ENCODE measurements at places on chromosomes 1 and 21.
A peak's percentile ranks its signal among the peaks of the same experiment; 100 is the strongest.

DNA sequence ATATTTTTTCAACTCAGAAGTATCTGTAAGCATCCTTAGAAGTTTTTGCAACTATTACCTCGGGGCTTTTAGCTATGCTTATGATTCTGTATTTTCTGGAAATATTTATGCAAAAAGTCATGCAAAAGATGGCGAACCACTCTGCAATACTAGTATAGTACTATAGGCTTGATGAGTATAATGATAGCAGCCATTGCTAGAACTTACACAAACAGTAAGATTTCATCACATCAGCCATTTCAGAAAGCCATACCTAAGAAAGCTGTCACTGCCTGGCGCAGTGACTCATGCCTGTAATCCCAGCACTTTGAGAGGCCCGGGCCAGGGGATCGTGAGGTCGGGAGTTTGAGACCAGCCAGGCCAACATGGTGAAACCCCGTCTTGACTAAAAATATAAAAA, 227.1 kb downstream of the LRRC7 start:
- no peak for DNase-seq

- no peak for DNase-seq
These were observed 8.4 kb downstream of the RPS6KA1 start for GRCh38 chr1:26537951-26538352.

DNA sequence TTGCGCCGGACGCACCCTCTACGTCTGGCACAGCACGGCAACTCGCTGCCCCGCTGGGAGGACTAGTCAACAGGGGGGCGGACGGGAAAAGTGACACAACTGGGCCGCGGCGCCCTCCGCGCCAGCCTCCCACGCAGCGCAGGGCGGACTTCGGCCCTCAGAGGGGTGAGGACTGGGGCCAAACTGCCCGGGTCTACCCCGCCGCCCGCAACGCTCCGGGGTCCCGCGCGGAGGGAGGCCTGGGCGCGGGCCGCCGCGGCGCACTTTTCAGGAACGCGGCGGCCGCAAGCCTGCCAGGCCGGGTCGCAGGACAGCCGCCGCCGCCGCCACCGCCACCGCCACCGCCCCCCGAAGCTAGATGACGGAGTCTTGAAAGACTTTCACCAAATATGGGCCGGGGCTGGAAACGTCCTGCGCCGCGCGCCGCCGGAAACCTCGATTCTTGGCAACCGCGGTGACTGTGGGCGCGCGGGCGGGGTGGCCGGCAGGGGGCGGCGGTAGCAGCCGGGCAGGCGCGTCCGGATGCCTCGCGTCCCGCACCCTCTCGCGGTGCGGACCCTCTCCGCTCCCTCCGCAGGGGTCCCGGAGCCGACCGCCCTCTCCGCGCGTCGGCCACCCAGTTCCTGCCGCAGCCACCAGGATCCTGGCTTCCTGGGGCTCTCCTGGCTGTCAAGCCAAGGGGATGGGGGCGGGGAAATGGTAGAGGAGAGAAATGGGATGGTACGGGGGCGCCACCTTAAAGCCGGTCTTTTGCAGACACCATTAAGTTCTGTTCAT, 3.7 kb upstream of the CCN1 start:
- DNase-seq: peak; percentile 91

DNA sequence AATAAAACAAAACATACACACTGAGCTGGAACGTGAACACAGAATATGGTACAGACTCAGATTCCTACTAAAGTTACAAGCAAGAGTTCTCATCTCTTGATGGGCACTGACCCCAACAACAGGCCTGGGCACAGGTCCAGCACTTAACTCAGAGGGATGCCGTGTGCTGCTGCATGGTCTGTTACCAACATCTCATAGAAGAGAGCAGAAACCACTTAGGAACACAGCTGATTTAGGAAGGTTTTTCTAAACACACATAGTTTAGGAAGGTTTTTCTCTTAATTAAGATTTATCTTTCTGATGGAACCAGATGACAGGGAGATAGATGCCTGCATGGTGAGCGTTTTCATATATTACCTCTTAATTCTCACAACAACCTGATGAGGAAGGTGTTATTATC, 1.5 kb downstream of the GCLM start:
- DNase-seq: peak; percentile 51

GRCh38 chr1:172940174-172940855, 110.4 kb downstream of the TNFSF18 start:
- DNase-seq: peak; percentile 93

DNA sequence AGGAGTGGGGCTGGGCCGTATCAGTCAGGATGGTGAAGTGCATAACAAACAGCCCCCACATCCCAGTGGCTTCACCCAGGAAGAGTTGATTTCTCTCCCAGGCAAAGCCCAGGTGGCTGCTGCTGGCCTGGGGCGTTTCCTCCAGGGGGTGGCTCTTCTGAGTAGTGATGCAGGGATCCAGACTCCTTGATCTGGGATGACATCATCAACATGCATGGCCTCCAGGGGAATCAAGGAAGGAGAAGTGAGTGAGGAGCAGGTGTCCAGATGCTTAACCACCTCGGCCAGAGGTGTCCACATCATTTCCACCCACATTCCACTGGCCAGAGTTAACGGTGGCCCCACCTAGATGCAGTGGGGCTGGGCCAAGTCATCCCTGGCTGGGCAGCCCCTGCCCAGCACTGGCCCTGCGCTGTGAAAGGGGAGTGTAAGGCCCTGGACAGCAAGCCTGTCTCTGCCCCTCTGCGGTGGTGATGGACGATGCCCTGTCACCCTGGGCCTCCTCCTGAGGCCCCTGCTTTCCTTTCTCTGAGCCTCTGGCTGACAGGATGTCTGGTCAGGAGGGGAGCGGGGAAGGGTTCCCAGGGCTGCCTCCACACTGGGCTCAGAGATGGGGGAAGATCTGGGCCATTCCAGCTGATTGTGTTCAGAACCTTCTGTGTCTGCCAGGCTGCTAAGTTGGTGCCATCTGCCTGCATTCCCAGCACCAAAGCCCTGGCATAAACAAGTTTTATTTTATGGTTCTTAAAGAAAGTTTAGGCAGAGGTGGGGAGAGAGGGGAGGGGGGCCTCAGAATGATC, 598.2 kb downstream of the MATN1 start:
- no peak for DNase-seq

DNA sequence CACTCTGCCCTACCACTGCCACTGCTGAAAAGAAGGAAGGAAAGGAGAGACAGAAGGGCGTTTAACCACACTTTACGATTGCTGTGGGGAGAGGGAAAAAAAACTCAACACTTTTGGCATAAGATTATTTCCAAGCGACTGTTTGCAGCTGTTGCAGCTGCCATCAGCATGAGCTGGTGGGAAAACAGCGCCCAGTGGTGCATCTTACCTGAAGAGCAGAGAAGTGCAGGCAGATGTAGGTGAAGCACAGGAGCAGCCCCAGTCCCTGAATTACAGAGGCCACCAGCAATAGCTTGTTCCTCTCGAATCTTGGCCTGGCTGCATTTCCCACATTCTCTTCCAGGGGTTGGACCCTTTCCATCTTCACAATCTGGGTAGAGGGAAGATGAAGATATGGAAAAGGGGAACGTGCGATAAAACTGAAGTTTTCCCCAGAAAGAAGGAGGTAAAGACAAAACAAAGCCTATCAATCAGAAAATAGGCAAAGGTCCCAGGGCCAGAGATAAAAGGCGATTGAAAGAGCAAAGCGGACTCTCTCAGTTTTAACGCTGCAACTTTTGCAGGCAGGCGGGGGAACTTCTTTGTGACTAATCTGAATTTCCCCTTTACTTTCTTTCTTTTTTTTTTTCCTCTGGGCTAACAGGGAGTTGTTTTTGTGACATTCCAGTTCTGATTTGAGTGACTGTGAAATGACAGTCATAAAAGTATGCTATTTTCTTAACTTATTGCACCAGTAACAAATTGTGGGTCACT, at the start of gene TNFSF4:
TNFSF4 (minus strand) TSS at position 516 of the 753 bp plus-strand sequence; CDS start at position 361, 155 bp downstream.
- no peak for DNase-seq

DNA sequence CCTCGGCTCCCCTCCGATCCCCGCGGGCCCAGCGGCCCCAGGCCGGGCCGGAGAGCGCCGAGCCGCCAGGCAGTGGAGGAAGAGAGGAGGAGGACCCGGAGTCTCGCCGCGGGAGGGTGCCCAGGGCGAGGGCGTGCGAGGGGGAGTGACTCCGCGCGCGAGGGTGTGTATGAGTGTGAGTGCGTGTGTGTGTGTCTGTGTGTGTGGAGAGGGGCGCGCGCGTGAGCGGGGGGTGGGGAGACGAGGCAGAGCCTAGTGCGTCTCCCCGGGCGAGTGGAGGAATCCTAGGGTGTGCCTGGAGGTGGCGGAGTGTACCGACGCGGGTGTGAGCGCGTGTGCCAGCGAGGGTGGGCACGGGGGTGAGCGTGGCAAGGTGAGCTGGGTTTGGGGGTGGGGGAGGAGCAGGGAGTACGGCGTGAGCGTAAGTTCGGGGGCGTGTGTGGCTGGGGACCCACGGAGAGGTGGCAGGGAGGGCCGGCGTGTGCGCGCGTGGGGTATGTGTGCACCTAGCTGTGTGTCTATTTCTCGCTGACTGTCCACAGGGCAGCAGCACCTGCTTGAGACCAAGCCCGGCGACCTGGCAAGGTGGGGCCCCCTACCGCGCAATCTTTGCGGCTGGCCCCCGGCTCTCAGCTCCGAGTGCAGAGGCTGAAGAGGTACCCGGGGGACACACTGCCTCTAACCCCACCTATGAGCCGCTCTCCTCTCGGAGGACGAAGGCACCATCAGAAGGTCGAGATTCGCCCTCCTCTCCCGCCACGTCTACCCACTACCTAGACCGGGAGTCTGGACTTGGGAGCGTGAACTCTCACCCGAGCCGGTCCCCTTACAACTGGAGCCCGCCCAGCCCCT, 784 bp upstream of the KCND3 start:
- no peak for DNase-seq

- no peak for DNase-seq
These were observed 54.2 kb upstream of the SLC44A3 start for GRCh38 chr1:94765958-94766357.

DNA sequence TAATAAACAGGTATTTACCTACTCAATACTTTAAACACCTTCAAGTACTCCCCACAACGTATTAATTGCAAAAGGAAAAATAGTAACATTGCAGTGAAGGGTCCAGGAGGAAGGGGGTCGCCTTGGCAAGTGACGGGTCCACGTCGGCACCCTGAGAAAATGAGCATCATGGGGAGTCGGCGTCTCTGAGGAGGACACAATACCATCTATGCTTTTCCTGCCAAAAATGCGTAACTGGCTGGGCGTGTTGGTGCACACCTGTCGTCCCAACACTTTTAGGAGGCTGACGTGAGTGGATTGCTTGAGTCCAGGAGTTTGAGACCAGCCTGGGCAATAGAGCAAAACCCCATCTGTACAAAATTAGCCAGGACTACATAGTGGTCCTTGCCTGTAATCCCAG, 7.3 kb downstream of the FTCD start:
- DNase-seq: no peak

DNA sequence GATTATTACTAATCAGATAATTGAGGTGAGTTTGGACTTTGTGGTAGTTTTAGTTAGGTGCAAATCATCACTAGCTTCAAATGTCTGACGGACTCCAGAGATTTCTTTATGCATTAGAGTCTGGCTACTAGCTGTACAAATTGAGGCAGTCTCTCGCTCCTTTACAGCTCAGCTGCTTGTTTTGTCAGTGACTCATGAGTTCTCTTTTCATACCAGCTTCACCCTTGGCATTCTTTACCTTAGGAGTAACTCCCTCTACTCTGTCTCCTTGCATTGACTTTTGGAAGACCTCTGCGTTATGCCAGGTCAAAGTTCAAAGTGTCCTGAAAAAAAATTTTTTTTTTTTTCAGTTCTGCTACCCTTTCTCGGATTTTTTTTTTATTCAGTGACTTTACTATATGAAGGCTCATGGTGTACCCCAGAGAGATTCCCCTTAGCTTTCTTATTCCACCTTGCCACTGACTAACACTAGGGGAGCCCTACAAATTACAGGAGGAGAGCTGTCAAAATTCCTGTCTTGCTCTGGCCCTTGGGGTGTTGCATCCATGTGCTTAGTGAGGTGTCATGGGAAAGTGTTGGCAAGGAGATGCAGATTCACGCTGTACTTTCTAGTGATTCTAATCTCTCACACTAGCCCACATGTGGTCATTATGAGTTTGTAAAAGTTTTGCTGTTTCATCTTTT, 576.6 kb downstream of the ADGRL2 start:
- peak; percentile 14 for DNase-seq

- DNase-seq: no peak
These were observed 3.4 kb downstream of the DIRAS3 start for GRCh38 chr1:68046885-68047658.

- no peak for DNase-seq
These were observed 28.8 kb downstream of the CFAP74 start for GRCh38 chr1:1974834-1975233.

GRCh38 chr1:91555074-91555730, 54.6 kb downstream of the CDC7 start:
- peak; percentile 32 for DNase-seq

Data from fibroblast of upper back skin (primary cell).